ENCODE measurements at places on chromosomes 4 and X. TPM values are rescaled to one million over a fixed set of nuclear protein-coding genes. Genes with fewer than 3 reads are reported as not detected.

GRCh38 chr4:26175006-26175786, 145.6 kb upstream of the RBPJ start:
- DNase-seq: no peak

- DNase-seq: no peak
Observed at GRCh38 chrX:129566073-129566472, 26.0 kb downstream of the OCRL start.

DNA sequence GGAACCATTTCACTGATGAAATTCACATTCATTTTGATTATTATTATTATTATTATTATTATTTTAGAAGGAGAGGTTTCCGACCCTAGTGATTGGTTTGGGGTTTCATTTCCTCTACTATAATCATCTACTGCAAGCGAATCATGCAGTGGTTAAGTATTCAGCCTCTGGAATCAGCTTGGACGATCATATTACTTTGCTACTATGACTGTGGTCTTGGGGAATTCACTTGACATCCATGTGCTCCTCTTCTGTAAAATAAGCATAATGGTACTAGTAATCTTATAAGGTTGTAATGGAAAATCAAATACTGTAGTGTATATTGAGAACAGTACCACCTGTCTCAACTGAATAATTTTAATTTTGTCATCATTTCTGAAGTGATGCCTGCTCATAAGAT, 132.1 kb upstream of the SLC4A4 start:
- DNase-seq: no peak

- DNase-seq: no peak
Observed at GRCh38 chr4:85776579-85776978, 301.6 kb downstream of the ARHGAP24 start.

- DNase-seq: no peak
Observed at GRCh38 chr4:24642981-24643547, 58.7 kb upstream of the DHX15 start.

DNA sequence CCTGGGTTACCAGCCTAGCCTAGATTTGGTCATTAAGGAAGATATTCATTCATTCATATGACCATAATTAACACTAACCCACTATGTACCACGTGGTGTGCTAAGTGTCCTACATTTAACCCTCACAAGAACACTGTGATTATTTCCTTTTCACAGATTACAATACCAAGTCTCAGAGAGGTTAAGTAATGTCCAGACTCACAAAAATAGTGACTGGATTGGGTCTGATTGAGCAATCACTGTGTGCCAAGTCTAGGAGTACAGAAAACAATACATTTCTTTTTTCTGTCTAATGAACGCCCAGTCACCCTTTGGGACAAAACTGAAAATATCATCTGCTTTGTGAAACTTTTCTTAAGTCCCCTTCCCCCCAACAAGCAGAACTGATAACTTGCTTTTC, 7.6 kb upstream of the DLG3 start:
- DNase-seq: no peak

DNA sequence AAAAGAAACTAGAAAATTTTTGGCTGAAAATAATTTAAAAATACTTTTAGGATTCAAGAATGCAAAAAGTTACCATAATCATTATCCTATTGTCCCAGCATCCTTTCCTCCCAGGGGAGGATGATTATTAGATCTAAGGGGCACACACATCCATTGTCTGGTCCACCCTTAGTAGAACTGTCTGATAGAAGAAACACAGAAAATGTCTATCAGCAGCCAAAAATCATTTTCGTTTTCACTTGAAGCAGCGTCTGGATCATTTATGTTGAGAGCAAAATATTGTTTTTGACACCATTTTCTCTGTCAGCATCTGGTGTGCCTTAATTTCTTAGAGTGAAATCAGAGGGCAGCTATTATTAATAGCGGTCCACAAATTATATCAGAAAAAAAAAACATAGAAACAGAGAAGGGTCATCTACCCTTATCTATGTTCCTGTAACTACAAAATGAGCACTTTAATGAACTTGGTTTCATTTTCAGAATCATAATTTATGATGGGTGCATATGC, 446.3 kb downstream of the TRAM1L1 start:
- DNase-seq: no peak

DNA sequence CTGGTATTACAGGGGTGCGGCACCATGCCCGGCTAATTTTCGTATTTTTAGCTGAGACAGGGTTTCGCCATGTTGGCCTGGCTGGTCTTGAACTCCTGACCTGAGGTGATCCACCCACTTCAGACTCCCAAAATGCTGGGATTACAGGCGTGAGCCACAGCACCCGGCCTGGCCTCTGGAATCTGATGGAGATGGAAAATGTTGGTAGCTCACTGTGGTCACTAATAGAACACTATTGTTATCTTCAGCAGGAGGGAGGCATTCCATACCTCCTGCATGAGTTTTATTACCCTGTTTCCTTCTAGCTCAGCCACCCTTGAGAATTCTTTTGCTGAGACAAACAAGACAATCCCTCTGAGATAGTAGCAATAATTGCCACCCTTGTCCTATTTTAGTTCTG, 105.0 kb downstream of the SHROOM3 start:
- DNase-seq: no peak

GRCh38 chr4:18676526-18676915, 655.0 kb upstream of the LCORL start:
- no peak for DNase-seq

- DNase-seq: no peak
Observed at GRCh38 chr4:8336412-8337075, 67.0 kb downstream of the HTRA3 start.

GRCh38 chrX:21989384-21989783, 42.7 kb upstream of the PHEX start:
- DNase-seq: no peak

Gene CPEB2
- 32.8 TPM for total RNA-seq

Gene NUDT10
- 39.1 TPM for total RNA-seq

Gene HOPX
- 79.2 TPM for total RNA-seq

Gene PAGE2B
- total RNA-seq: not detected

Gene DRD5
- total RNA-seq: 0.94 TPM
